Common myeloid progenitor, CD34-positive (primary cell): ENCODE measurements at places on chromosomes 2 and 18.

- DNase-seq, result no peak
Measured at GRCh38 chr2:194015751-194016150, 1641.3 kb upstream of the SLC39A10 start.

GRCh38 chr2:186641807-186642321 lies 52.0 kb upstream of the FAM171B start:
- peak; percentile 80 for DNase-seq

DNA sequence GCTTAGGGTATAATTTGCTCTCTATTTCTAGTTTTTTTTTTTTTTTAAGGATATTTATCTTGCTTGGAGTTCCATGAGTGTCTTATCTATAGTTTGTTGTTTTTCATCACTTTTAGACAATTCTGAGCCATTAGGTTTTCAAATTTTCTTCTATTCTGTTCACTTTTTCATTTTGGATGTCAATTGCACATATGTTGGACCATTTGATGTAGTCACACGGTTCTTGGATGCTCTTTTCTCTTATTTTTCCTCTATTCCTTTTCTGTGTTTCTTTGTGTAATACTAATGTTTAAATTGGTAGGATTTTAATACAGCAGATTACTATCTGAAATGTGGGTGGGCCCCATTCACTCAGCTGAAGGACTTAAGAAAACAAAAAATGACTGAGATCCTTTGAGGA lies 292.6 kb downstream of the CALCRL start:
- no peak for DNase-seq

GRCh38 chr18:35355140-35355618 lies 11.0 kb upstream of the ZNF24 start:
- DNase-seq, result peak; percentile 93

DNA sequence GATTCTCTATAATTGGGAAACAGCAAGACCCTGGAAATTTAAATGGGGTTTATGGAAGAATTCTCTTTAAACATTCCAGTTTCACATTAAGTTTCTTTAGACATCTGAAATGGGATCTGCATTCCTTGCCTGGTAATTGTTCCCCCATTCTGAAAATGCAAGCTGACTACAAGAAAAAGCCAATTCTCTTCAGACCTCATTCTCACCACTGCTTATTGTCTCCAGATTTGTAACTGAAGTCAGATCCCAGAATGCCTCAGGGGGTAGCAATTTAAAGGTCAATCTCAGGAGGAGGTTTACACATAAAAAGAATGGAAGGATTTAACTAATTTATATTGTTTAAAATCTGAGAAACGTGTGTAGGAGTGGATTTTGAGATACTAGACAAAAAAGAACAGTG lies 41.2 kb downstream of the COL3A1 start:
- no peak for DNase-seq

DNA sequence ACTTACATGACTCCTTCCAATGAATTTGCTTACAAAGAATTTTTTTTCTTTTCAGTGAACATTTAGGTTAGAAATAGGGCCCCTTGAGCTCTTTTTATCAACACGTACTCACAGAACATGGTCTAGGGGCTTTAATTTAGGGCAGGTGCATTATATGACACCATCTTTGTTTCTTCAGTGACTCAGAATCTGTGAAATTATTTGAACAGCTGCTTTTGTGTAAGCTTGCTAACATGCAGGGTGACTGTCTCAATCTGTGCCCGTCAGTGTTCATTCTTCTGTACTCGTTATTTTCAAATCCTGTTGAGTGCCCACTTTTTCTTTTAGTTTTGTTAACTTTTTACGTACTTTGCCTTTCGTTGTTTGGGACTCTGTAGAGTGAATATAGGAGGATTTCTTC lies 52.8 kb upstream of the CABYR start:
- no peak for DNase-seq

GRCh38 chr18:13930964-13931363 lies 15.6 kb upstream of the MC2R start:
- no peak for DNase-seq

DNA sequence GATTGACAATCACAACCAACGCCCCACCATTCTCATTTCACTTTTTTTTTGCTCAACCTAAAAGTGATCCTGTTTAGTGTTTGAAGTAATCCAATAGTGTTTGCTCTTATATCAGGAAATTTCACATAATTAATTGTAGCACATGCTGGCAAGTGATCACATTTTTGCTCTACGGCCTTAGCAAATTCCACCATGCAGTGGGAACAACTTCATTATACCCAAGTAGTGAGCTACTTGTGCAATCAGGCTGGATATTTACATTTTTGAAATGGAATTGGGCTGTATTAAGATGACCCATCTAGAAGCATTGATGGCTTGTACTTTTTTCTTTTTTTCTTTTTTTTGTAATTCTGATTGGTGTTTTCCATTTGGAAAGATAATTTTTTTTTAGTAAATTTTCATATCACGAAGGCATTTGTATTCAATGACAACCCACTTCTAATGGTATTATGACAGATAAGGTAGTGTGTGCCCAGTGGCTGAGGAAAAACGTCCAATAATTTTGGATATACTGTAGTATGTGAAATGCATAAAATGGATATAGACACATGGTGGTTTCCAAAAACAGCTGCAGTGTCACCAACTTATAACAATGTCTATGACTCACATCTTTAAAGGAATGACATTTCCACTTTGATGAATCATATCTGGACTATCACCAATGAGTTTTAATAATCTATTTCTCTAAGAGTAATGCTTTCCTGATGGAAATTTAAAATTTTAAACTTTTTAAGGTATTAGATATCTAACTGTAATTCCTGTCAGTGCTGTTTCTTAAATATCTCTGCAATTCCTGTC lies 130.6 kb downstream of the COL6A3 start:
- peak; percentile 18 for DNase-seq

GRCh38 chr2:2641541-2642410 lies 310.7 kb upstream of the MYT1L start:
- no peak for DNase-seq

- peak; percentile 48 for DNase-seq
Measured at GRCh38 chr2:212535996-212536816, 2.4 kb downstream of the ERBB4 start.
